AG09319 (cell line): ENCODE measurements at places on chromosomes 16 and 17.
A peak's percentile ranks its signal among the peaks of the same experiment; 100 is the strongest.

DNA sequence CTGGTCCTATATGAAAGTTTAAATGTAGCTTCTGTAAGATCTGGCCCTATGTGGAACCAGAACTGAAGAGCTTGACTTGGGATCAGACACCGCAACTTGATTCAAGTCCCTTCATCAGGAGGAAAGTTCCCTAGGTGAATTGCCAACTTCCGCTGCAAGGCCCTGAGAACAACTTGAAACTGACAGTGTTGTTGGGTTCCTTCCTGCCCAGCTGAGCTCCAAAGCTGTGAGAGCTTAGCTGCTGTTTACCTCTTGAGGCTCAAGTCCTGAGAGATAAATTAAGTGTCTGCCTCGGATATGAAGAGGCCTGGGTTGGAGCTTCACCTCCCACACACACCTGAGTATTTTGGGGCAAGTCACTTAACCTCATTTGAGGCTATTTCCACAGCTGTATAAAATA is 44.7 kb downstream of the REXO5 start:
- no peak for DNase-seq

GRCh38 chr16:20614186-20615141 is 38.3 kb upstream of the ACSM2B start:
- no peak for DNase-seq

DNA sequence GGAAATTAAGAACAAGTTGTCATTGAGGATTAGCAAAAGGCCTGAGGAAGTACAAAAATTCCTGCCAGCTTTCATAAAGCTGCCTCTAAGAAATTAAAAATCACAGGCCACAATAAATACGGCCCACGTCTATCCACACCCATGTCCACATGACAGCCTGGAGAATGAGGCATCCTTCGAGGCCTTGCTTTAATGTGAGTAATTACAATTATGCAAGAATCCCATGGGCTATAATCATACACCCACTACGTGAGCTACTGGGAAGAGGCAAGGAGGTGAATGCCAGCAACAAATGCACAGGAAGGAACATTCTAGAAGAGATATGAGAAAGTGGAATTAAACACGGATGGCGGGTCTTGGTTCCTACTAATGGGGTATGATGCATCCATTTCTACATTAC is 65.4 kb upstream of the ZFHX3 start:
- DNase-seq = no peak

DNA sequence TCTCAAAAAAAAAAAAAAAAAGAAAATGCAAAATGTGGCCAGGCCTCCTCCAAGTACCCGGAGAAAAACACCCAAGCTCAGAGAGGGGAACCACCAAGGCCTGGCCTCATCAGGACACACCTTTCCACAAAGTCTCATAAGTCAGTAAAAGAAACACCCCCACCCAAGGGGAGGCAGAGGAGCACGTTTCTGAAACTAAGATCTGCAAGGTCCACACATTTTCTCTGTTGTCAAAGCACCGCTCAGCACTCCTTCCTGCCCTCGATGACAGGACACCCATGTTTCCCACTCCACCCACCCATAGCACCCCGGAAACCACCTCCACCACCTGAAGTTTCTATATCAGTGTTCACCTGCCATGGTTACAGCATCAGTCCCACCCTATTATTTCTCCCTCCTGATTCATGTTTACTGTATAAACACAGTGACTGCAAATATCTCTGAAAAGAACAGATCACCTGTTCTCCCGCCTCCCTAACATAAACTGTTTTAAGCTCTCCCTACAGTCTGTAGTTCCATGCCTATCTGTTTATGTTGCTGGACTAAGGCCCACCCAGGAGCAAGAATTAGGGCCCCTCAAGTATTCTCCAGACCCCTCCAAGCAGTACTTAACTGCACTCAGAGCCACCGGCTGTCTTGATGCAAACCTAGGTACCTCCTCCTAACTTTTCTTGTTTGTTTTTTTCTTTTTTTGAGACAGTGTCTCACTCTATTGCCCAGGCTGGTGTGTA is 2.0 kb downstream of the CORO7 start:
- DNase-seq = no peak

DNA sequence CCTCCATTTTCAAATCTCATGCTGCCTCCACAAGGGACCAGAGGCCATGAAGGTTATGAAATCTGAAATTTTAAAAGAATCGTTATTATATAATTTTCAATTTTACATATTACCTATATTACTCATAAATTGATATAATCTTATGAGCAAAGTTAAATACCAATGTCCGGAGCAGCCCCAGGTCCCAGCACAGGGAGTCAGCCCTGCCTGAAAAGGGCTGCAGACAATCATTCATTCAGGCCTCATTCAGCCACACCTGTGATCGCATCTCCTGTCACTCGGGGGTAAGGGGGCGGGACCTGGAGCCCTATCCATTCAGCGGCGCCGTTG is 172.5 kb downstream of the AHSP start:
- no peak for DNase-seq

- no peak for DNase-seq
These were observed 30.7 kb upstream of the SOX9 start for GRCh38 chr17:72090108-72090507.

GRCh38 chr16:63530208-63530607 is 1494.0 kb upstream of the CDH8 start:
- no peak for DNase-seq

GRCh38 chr16:57778658-57779057 is 23.6 kb downstream of the KIFC3 start:
- no peak for DNase-seq

DNA sequence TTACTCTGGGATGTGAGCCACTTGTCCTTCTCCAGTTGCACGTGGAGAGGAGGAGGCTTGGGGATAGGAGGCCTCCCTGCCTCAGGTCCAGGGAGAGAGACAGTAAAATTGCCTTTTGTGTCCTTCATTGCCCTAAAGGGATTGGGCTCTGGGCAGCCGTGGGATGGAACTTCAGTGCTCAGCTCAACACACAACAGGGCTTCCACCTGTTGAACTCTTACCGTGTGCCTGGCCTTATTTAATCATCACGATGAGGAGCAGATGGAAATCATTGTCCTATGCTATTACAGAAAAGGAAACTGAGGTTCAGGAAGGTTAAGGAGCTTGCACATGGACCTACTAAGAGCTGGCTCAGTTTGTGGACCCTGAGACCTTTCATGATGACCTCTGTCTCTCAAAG is 92.4 kb upstream of the CDC42EP4 start:
- no peak for DNase-seq

GRCh38 chr16:55943267-55943666 is 68.1 kb upstream of the CES5A start:
- DNase-seq = no peak

- DNase-seq = no peak
These were observed 57.9 kb downstream of the RTN4RL1 start for GRCh38 chr17:1967213-1967612.

DNA sequence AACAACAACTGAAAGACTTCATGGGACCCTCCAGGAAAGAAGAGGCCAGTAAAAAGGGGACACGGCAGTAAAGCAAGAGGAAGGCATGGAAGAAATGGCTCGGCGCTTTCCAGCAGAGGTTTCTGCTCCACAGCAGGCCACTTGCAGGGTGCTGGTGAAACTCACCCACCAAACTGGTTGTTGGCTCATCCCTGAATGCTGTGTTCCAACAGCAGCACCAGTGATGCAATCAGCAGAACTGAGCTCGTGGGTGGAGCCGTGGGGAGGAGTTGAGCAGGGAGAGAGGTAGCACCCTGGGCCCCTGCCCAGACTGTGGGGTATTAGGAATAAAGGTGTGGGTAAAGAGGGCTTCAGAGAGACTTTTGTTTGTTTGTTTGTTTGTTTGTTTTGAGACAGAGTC is 62.8 kb upstream of the ADCY9 start:
- DNase-seq = no peak

GRCh38 chr17:18213666-18214270 is 11.7 kb upstream of the LLGL1 start:
- no peak for DNase-seq

DNA sequence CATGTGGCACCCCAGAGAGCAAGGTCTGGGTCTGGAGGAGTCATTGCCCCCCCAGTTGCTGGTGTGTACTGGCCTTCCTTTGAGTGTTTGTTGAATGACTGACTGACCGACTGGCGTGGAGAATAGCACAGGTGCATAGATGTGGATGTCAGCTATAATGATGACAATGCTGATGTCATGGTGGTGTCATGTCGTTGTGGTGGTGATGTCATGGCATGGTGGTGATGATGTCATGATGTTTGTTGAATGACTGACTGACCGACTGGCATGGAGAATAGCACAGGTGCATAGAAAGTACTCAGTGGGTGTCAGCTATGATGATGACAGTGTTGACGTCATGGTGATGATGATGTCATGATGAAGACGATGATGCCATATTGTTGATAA is 22.1 kb downstream of the TMEM114 start:
- DNase-seq = no peak

- DNase-seq = no peak
These were observed 20.7 kb downstream of the LRRC75A start for GRCh38 chr17:16471295-16471694.

DNA sequence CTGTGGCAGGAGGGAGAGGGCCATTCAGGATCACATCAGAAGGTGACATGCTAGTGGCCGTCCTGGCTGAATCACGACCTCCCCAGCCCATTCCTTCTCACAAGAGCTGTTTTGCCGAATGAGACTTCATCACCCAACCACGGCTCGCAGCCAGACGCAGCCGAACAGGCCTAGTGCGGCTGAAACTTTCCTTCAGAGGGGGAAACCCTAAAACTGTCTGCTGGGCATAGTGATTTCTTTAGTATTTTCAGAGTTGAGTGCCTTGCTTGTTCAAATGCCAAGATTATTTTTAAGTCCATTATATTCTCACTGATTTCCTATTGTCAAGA is 343.7 kb downstream of the CPPED1 start:
- no peak for DNase-seq

DNA sequence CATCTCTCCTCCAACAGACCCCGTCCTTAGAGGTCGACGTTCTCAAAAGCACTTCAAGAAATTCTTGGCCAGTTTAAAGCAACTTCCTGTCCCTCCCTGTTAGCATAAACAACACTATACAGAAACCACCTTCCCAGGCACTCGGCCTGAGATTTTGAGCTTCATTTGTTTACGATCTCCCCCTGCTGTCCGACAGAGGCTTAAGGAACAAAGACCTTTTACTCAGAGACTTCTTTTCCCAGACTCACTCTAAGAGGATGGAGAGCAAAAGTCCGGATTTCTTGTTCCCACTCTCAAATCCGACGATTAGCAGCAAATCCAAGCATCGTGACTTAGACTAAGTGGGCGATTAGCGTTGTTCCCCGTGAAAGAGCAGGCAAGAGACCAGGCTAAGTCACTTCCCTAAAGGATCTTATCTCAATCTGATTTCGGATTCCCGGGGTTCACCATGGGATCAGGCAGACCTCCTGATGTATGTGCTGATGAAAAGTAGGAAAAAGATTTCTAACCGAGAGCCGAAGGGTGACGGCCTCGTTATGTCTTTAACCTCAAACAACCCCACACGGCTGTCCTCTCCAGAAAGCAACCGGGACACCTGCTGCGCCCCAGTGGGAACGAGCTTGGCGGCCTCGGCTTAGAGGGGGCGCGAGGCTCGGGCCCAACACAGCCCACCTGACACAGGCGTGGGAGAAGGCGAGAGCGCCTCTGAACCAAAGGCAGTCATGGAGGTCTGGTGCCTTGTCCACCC is 598 bp downstream of the INPP5K start:
- DNase-seq = peak; percentile 81

DNA sequence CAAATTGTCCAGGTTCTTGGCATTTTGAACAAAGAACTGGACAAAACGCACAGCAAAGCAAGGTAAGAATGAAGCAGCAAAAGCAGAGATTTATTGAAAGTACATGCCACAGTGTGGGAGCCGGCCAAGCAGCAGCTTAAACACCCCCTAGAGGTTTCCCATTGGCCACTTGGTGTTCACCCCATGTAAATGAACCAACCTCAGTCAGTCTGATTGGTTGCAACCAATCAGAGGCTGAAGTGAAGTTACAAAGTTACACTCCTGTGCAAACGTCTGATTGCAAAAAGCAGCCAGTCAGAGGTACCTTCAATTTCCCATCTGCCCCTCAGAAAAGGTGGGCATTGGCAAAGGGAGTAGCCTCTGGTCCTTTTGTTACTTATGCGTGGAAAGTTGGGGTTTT is 8.8 kb upstream of the ZNF263 start:
- DNase-seq = no peak

DNA sequence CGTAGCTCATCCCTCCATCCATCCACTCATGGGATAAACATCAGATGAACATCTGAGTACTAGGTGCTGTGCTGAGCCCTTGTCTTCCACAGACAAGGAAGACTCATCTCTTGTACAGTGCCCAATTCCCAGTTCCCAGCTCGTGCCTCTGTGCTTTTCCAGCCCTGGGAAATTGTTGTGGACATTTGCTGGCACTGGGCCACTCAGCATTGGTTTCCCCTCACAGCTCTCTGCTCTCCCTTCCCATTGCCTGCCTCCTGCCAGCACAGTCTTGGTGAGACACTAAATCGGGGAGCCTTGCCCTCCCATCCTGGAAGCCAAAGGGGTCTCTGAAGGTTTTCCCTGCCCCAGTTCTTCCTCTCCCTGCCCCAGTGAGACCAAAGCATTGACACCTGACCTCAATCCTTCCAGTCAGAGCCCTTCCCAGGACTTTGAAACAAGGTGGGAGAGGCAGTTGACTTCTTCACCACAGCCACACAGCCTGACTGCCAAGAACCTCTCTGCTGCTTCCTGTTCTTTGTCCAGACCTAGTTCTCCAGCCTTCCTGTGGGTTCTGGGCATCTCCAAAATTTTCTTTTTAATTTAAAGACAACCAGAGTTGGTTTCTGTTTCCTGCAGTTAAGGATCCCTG is 50.2 kb downstream of the WSB1 start:
- no peak for DNase-seq

- no peak for DNase-seq
These were observed 15.7 kb downstream of the TMEM94 start for GRCh38 chr17:75472119-75472518.

- no peak for DNase-seq
These were observed 18.3 kb downstream of the TMEM94 start for GRCh38 chr17:75474736-75475135.

GRCh38 chr17:66655861-66656260 is 179.1 kb upstream of the CACNG5 start:
- no peak for DNase-seq

GRCh38 chr16:56282451-56282850 is 91.2 kb downstream of the GNAO1 start:
- no peak for DNase-seq

DNA sequence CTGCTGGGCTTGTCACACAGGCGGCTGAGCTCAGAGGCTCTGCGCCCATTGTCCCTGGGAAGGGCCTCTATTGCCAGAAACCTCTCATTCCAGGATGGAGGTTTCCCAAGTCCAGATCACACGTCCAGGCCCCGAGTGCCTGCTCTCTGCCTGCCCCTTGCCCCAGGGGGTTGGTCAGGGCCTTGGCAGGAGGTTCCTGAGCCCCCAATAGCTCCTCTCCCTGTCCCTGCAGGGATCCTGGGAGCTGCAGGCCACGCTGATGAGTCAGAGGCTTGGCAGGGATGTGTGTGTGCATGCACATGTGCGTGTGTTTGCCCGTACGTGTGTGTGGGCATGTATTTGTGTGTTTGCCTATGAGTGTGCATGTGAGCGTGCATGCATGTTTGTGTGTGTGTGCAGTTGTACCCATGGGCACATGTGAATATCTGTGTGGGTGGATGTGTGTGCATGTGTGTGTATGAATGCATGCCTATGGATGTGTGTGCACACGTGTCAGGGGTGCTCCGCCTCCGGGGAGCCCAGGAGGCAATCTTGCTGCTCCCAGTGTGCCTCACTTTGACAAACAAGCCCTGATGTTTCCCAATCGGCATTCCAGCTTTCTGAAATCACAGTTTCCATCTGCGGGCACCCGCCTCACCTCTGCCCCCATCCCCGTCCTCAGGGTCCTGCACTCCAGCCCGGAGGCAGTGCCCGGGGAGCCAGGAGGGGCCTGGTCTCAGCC is 98.4 kb upstream of the GSE1 start:
- DNase-seq = peak; percentile 85
